Stomach (tissue), 19 donors: ENCODE measurements at places on chromosomes 13 and 19. TPM values are rescaled to one million over a fixed set of nuclear protein-coding genes. Genes with fewer than 3 reads are reported as not detected.

GRCh38 chr13:70864731-70865130, 756.5 kb upstream of the KLHL1 start:
- H3K27me3 ChIP-seq = no peaks in the 10 kb centered on the region
- no peak for DNase-seq
- no peak overlapping the region for H3K27ac ChIP-seq
- no peaks in the 10 kb centered on the region for H3K4me1 ChIP-seq
- no peaks in the 10 kb centered on the region for H3K36me3 ChIP-seq
- H3K4me3 ChIP-seq = no peak overlapping the region

DNA sequence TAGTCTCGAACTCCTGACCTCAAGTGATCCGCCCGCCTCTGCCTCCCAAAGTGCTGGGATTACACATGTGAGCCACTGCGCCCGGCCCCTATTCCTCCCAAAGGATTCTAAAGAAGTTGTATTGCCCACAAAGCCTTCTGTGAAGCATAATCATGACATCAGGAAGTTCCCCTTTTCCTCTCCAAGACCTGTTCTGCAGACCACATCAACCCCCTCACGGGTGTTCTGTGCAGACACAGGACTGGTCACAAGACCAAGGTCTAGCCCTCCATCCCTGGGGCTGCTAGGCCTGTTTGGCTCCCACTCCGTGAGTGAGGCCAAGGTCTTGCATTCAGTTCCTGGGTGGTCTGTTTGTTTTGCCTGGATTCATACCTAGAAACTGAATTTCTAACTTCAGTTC, 178.1 kb downstream of the FLT1 start:
- no peaks in the 10 kb centered on the region for H3K4me1 ChIP-seq
- no peak overlapping the region for H3K4me3 ChIP-seq
- H3K27ac ChIP-seq = no peak overlapping the region

GRCh38 chr19:50357178-50358100, 8.0 kb downstream of the NAPSA start:
- H3K36me3 ChIP-seq = no peaks in the 10 kb centered on the region
- H3K27ac ChIP-seq = peak overlapping the region; percentile 81
- no peaks in the 10 kb centered on the region for H3K27me3 ChIP-seq
- peaks cover 21% of the 10 kb centered on the region for H3K4me1 ChIP-seq

DNA sequence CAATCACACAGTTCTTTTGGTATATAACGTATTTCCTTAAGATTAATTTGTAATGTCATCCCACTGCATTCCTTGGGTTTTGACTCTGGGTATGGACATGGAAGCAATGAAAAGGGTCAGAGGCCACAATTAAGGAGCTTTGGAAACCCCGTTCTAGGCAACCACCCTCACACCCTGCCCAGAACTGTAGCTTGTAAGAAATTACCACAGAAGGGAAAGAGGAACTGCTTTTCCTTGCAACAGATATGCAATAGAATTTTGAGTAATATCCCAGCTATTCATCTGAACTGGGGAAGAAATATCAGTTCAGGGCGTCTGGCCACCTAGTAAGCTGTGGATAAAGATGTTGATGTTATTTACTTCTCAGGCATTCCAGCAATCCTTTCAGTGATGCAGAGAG, 985 bp upstream of the CLC start:
- no peaks in the 10 kb centered on the region for H3K4me1 ChIP-seq
- DNase-seq = no peak
- H3K27me3 ChIP-seq = no peaks in the 10 kb centered on the region
- no peak overlapping the region for H3K4me3 ChIP-seq

GRCh38 chr19:48683349-48683748, 10.5 kb upstream of the NTN5 start:
- no peak overlapping the region for H3K4me3 ChIP-seq
- no peak for DNase-seq
- H3K27me3 ChIP-seq = no peaks in the 10 kb centered on the region
- no peak overlapping the region for H3K27ac ChIP-seq
- no peaks in the 10 kb centered on the region for H3K36me3 ChIP-seq

Gene RAB3D
- 21.7 TPM for polyA plus RNA-seq

- no peak overlapping the region for H3K4me3 ChIP-seq
- H3K36me3 ChIP-seq = no peaks in the 10 kb centered on the region
These were observed 83.8 kb upstream of the WASF3 start for GRCh38 chr13:26473571-26474230.

DNA sequence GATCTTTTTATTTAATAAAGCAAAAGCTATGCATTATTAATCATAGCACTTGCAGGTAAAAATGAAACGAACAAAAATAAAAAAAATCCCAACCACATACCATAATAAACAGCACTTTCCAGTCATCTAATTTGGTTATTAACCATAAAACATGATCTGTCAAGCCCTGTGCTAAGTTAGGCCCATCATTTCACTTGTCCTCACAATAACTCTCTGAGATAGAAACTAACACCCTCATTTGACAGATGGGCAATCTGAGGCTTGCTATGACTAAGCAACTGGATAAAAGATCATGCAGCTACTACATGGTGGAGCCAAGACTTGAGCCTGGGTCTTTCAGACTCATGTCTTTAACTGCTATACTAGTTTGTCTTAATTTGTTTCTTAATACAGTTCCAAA, 21.8 kb downstream of the PROSER1 start:
- DNase-seq = no peak
- no peak overlapping the region for H3K4me3 ChIP-seq
- no peaks in the 10 kb centered on the region for H3K27me3 ChIP-seq
- peaks cover 77% of the 10 kb centered on the region for H3K36me3 ChIP-seq
- H3K27ac ChIP-seq = no peak overlapping the region
- H3K4me1 ChIP-seq = no peaks in the 10 kb centered on the region

Gene CD209
- 0.38 TPM for polyA plus RNA-seq

- H3K4me1 ChIP-seq = no peaks in the 10 kb centered on the region
- H3K27ac ChIP-seq = no peak overlapping the region
- no peaks in the 10 kb centered on the region for H3K27me3 ChIP-seq
- DNase-seq = no peak
These were observed 720.6 kb downstream of the EFNB2 start for GRCh38 chr13:105814902-105815250.
